CD8-positive, alpha-beta T cell (primary cell): ENCODE measurements at places on chromosomes 4 and X. TPM values are rescaled to one million over a fixed set of nuclear protein-coding genes. Genes with fewer than 3 reads are reported as not detected.

Gene SLIT2
- not detected for total RNA-seq

Gene SYTL4
- total RNA-seq = not detected

Gene IGSF1
- total RNA-seq = not detected

Gene TMPRSS11A
- total RNA-seq = not detected

Gene TLR3
- total RNA-seq = 1.2 TPM

Gene DNAAF6
- not detected for total RNA-seq

- DNase-seq = no peak
These were observed 35.9 kb downstream of the ETDC start for GRCh38 chrX:135345107-135345589.

GRCh38 chr4:154414796-154415195, 76.8 kb downstream of the DCHS2 start:
- no peak for DNase-seq

GRCh38 chr4:73417973-73418372, 13.9 kb downstream of the ALB start:
- no peak for DNase-seq

- DNase-seq = no peak
These were observed 389.7 kb downstream of the GPM6A start for GRCh38 chr4:175422331-175422730.

DNA sequence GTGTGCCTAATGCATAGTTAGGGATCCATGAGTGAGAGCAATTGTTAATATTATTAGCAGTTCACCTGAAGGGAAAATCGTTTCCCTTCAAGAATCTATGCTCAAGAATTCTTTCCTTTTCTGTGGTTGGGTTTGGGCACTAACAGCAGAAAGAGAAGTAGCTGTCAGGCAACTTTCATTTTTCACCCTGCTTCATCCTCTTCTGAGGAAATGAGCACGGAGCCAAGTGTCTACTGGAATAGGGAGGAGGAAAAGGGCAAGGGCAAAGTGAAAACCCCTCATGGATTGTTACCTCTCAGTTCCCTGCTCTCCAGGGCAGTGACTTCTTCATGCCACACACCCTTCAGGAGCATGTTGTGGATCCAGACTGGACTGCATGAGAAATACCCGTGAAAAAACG, 2.6 kb upstream of the HPGDS start:
- no peak for DNase-seq

GRCh38 chr4:53066155-53066554, 204.0 kb downstream of the RASL11B start:
- DNase-seq = no peak

DNA sequence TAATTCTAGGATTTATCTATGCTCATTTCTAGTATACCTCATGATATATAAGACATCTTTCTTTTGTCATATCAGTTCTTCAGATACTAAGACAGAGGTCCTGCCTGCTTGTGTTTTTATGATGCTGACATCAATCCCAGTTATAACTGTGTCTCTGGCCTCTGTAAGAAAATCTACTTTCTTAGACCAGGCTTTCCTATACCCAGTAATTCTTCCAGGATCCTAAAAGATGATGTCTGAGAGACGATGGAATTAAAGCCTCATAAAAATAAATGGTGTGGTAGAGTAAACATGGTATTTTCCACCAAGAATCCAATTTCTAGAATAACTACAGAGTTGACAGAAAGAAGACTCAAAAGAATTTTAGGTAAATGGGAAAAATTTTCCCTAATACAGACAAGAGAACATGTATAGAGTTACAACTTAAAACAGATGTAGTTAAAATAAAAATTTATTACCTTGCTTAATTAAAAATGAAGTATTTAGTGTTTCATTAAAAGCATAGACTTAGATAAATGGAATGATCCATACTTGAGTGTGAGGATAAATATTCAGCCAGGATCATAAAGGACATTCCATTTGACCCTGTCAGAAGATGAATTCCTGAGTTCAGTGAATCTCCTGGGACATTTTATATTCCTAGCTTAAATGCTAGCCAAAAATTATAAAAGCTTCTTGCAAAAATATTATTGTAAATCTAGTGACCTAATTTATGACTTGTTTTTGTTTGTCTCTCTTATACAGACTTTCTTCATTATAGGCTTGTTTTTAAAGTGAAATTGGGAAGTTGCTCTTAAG, 137.4 kb downstream of the PDLIM5 start:
- DNase-seq = no peak

GRCh38 chr4:7323872-7324650, 110.7 kb downstream of the PSAPL1 start:
- peak; percentile 13 for DNase-seq

DNA sequence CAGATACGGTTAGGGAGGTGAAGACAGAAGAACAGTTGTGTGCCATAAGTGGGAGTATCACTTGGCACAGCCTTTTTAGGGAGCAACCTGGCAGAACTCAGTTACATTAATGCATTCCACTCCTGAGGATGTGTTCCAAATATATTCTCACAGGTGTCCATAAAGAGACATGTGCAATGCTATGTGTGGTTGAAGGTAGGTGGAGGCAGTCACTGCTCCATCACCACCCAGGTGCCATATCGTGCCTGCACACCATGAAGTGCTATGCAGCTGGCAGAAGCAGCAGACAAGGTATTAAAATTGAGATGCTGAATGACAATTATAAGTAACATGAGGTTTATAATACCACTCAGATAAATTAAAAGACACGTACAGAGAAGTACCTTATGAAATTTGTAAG, 248.0 kb upstream of the SFRP2 start:
- DNase-seq = no peak

DNA sequence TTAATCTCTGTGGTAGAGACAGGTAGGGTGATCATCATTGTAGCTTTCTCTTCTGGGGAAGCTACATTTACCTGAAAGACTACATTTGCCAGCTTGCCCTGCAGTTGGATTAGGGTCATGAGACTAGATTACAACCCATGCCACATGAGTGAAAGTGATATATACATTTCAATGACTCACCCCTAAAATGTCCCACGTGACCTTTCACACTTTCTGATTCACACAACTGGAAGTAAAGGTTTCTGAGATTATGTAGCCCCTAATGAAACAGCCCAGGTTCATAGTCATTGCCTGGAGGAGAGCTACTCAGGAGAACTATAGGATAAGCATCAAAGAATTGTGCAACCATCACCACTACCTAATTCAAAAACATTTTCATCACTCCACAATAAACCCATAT, 17.8 kb downstream of the PDCL2 start:
- DNase-seq = no peak

- DNase-seq = no peak
These were observed 138.3 kb upstream of the FAM47A start for GRCh38 chrX:34270434-34270833.

DNA sequence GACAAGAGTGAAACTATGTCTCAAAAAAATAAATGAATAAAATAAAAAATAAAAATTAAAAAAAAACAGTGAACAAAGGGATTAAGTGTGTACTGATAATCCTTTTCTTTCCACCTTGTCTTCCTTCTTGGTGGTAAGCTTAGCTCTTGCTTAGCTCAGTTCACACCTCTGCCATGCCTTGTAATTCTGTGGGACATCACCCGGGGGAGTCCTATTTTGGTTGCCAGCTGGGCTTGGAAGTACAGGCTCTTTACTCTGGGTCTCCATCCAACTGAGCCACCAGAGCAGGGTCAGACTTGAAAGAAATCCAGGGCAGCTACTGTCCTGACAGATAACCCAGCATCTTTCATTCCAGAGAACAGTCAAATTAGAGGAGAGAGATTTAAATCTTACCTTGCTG, 204.2 kb upstream of the TEX13A start:
- no peak for DNase-seq
